NCI-H2029 treated with DMSO at 0.1 percent for 48 hours (cell line): ENCODE measurements at places on chromosomes 1 and 21.

GRCh38 chr1:171038284-171038683, 52.4 kb upstream of the FMO3 start:
- no peak for DNase-seq

GRCh38 chr21:37001441-37001840, 5.1 kb upstream of the RIPPLY3 start:
- no peak for DNase-seq

- DNase-seq = no peak
These were observed 88.8 kb upstream of the PDE4B start for GRCh38 chr1:65703853-65704252.

- no peak for DNase-seq
These were observed 70.1 kb downstream of the EPHB2 start for GRCh38 chr1:22780696-22781095.

DNA sequence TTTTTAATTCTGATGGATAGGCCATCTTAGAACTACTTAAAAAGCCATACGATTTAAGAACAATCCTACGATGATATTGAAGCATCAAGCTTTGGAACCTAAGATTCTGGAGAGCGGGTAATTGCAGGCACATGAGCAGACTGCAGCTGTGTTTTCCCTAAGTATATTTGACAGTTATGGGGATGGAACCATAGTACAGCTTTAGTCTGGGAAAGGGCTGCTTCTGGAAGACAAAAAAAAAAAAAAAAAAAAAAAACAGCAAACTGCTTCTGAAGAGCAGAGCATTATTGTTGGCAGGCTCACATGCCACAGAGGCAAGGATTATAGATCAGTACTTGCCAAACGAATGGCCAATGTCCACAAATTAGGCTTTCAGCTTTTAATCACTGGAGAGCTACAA, 1618.7 kb downstream of the AMY1C start:
- no peak for DNase-seq

- DNase-seq = no peak
These were observed 37.2 kb downstream of the KCNJ6 start for GRCh38 chr21:37878946-37879660.

- peak; percentile 53 for DNase-seq
These were observed 424 bp upstream of the NECAP2 start for GRCh38 chr1:16440131-16440469.

GRCh38 chr1:186842547-186842946, 13.8 kb downstream of the PLA2G4A start:
- DNase-seq = no peak

GRCh38 chr1:99811075-99811474, 39.1 kb upstream of the AGL start:
- no peak for DNase-seq

DNA sequence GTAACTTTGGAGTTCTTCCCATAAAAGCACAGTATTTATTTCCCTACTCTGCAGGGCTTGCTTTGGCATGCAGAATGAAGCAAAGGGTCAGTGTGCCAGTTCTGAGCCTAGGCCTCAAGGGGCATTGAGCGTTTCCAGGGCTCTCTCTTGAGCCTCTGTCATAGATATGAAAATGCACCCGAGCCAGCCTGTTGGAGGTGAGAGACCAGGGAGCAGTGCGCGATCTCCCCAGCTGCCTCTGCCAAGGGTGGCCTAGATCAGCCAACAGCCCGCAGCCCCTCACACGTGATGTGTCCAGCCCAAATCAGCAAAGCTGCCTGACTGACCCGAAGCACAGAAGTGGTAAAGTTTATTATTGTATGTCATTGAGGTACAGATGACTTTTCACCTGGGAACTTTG, 63.7 kb downstream of the TENT5C start:
- DNase-seq = no peak

DNA sequence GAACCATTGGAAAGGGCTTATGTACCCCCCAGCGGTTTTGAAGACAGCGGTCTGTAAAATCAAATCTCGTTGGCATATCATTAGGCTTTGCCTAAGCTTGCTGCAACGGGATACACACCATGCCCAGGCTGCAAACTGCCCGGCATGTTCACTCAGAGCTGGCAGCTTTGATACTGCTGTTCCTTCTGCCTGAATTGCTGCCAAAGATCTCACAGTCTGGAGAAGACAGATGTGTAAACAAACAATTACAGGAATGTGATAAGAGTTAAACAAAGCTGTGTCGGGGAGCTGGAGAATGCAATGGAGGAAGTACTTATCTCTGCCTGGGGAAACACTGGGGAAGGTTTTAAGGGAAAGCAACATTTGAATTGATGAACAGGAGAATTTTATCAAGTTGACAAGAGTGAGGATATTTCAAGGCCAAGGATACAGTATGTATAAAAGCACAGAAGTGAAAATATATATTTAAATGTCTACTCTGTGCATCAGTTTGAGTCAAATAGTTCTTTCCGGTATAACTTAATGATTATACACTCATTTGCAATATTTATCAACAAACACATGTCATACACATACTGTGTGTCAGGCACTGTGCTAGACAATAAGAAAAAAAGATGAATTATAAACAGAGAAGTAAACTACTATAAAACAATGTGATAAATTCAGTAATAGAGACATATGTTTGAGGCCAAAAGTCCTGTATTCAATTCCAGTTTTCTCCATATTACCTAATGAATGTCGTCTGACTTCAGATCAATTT, 29.9 kb downstream of the CHML start:
- peak; percentile 85 for DNase-seq

- no peak for DNase-seq
These were observed 419.9 kb upstream of the RUNX1 start for GRCh38 chr21:35468991-35469390.

GRCh38 chr1:76300556-76300955, 226.0 kb downstream of the ST6GALNAC3 start:
- no peak for DNase-seq

GRCh38 chr1:37865348-37866120, 6.1 kb upstream of the MTF1 start:
- no peak for DNase-seq

DNA sequence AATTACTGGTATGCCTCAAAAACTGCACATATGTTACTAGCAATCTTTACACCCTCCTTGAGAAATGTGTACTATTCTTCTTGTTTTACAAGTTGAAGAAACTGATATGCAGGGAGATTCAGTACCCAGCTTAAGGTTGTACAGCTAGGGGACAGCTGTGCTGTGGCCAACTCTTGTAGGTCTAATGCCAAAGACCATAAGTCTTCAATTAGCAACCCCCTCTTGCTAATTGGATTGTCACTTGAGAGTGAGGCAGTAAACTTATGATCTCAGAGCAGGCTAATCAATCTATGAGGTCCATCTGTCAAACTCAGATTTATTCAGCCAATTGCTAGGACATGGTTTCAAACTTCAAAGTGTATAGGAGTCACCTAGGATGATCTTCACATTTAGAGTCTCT, 492.0 kb upstream of the USP24 start:
- DNase-seq = no peak

GRCh38 chr1:86453664-86454063, 15.1 kb upstream of the CLCA1 start:
- no peak for DNase-seq
